Neural progenitor cell (in vitro differentiated cells): ENCODE measurements at places on chromosomes 1 and 21.

DNA sequence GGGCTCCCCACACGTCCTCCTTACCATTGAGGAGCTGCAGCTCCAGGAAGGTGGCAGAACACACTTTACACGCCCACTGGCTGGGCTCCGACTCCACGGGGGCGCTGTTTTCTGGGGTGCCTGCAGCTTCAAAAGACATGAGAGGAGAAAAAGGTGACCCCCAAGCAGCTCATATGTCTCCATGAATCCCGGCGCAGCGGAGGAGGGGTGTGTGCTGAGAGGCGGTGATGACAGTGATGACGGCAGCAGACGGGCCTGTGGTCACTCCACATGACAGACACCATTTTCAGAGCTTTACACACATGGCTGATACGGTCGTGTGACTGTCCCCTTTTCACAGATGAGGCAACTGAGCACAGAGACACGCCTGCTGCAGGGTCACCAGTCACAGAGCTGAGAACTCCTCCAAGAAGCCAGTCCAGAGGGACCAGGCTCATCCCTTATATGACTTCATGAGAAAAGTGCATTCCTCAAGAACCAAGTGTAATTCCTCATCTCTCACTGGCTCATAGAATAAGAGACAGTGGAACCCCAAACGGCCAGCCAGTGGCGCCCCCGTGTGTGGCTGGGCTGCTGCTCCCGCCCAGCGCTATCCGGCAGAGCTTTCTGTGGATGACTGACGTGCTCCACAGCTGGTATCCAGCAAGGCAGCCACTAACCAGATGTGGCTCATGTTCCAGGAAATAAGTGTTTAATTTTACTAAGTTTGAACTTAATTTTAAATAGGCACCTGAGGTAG is 31.9 kb downstream of the PRDM15 start:
- DNase-seq, result peak; percentile 41

DNA sequence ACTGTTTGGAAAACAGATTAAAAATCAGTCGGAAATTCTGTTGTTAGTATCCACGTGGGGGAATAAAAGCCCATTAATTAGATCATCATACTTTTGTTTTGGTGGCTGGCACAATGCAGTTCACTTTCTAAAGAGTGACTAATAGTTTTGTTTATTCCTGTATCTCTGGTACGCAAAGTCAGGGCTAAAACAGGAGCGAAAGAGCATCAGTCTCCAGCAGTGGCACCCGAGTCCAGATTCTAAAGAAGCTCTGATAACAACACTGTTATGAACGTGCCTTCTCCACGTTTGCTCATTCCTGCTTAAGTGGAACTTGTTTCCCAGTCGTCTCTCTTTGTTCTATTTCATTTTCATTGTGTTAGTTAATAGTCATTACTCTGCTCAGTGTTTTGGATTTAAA is 69.6 kb downstream of the HSPA13 start:
- DNase-seq, result no peak

DNA sequence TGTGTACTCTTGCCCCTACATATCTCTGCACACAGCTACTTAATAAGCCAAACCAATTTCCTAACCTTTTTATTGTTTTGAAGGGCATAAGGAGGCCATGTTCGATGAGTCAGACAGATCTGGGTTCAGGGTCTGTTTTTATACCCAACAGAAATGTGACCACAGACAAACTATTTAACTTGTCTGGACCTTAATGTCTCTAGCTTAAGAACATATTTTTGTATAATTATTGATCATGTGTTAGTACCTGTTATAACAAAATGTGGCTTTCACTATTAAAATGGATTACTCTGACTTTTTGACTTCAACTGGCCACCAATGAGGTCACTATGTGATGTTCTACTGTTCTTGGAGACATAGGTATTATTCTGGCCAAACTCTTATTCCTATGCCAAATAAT is 507.8 kb upstream of the USP24 start:
- no peak for DNase-seq

DNA sequence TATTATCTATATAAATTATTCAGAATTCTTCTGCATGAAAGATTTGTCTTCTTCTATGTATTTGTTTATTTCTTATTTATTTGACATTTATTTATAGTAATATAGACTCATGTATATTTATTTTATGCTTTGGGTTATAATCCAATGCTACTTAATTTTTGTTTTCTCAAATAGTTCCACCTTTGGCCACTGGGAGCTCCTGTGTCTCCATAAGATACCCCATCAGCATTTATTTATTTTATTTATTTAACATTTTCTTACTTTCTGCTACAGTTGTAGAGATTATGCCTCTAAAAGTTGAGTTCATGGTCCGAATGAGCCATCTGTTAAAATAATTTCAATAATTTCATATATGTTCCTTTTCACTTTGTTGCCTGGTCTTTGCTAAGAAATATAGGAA is 289.4 kb downstream of the ADGRL2 start:
- no peak for DNase-seq

DNA sequence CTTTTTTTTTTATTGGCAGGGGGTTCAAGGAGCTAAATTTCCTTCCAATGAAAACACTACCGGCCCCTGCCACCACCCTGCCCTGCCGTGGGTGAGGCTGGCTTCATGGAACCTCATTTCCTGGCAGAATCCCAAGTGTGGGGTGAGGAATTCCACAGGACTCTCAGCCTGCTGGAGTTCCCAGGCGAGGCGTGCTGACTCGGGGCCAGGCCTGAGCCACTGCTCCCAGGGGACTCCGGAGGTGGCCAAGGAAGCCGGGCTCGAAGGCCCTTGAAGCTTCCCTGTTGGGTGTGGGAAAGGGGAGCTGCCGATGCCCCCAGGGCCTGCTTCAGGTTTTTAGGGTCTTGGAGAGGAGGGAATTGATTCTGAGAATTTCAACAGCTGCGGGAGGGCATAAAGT is 95.3 kb upstream of the ACTRT2 start:
- DNase-seq, result no peak

DNA sequence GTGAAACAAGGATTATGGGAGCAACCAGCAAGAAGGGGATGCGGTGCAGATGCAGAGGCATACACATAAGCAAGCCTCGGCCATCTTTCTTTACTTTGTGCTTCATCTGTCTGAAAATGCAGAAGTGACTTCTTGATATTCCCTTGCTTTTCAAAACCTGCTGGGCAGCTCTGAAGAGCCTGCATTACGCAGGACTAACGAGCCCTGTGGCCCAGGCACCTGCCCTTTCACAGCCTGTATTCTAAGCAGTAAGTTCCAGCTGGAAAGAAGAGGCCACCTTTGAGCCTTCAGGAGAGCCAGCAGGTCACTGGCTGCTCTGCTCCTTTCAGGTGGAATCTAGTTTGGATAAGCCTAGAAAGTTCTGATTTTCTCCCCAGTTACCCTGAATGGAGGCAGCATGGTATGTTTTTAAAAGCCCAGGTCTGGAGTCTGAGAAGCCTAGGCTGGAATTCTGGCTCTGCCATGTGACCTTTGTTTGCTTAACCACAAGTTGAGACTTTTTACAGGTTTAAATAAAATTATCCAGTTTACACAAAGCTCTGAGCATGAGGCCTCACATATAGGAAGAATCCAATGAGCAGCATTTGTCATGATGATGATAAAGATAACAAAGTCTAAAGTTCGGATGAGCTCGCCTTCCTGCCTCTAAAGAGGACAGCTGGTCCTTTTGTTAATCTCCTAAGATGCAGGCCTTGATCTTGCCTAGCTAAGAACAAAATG is 122.9 kb downstream of the UBR4 start:
- no peak for DNase-seq

DNA sequence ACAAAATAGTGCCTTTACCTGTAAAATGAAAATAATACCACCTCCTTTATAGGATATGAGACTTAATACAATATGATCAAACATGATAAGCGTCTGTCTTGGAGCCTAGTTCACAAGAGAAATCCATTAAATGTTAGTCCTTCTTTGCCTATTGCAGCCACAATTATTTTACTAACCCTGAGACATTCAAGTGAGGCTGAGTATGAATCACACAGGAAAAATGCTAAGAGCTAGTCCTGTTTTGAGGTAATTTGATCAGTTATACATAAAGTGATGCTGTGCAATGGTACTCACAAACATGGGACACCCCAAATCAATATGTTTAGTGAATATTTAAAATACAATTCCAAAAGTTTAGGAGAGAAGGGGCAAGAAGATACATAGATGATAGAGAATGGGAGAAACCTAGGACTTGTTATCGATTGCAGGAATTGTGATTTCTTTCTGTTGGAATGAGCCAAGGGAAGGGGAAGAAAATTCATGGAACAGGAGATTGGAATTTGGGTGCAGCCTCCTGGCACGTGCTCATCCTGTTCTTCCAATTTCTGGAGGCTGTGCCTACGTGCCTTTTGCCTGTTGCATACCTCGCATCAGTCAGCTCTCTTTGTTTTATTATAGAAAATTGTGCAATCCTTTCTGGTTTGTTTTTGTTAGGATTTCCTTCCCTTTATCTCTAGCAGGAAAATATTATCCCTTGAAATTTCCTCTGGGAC is 39.9 kb upstream of the BACH1 start:
- no peak for DNase-seq

- no peak for DNase-seq
These were observed 779.7 kb downstream of the USP25 start for GRCh38 chr21:16509476-16509875.

DNA sequence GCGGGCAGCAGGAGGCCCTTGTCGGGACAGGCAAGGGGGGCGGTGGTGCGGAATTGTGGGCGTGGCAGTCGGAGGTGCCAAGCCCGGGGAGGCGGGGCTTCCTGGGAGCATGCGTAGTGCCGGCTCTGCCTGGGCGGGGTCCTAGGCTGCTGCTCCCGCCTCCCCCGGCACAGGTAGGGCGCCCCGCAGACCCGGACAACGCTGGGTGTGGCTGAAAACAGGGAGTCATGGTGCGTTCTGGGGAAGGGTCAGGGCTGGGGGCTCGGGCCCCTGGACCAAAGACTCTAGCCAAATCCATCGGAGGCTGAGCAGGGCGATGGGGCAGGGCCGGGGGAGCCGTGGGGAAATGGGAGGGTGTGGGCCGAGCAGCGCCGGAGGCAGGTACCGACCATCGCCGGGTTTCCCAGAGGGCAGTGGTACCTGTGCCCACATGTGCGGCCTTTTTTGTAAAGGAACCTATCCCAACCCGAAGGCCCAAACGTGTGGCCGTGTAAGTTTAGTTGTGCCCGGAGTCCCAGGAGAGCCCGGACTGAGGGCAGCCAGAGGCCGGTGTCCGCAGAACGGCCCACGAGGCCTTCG is 231.9 kb downstream of the SDCCAG8 start:
- DNase-seq, result no peak

DNA sequence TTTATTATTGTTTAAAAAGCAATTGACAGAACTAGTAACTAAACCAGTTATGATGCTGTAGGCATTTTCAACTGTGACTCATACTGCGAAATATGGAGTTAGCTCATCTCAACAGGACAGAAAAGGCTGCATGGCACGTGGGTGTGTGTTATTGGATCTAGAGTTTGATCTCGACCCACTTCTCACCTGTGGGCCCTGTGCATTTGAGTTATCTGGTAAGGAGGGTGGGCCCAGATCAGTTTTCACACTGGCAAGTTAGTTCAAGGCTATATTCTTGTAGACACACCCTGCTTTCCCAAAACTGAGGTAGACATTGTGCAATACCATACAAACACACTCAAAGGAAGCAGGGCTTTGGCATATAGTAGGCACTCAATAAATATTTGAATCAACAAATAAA is 71.3 kb upstream of the PRDX6 start:
- no peak for DNase-seq

- no peak for DNase-seq
These were observed 15.0 kb upstream of the ABCG1 start for GRCh38 chr21:42203936-42204335.

- no peak for DNase-seq
These were observed 8.2 kb downstream of the IGSF9 start for GRCh38 chr1:159937054-159937750.

DNA sequence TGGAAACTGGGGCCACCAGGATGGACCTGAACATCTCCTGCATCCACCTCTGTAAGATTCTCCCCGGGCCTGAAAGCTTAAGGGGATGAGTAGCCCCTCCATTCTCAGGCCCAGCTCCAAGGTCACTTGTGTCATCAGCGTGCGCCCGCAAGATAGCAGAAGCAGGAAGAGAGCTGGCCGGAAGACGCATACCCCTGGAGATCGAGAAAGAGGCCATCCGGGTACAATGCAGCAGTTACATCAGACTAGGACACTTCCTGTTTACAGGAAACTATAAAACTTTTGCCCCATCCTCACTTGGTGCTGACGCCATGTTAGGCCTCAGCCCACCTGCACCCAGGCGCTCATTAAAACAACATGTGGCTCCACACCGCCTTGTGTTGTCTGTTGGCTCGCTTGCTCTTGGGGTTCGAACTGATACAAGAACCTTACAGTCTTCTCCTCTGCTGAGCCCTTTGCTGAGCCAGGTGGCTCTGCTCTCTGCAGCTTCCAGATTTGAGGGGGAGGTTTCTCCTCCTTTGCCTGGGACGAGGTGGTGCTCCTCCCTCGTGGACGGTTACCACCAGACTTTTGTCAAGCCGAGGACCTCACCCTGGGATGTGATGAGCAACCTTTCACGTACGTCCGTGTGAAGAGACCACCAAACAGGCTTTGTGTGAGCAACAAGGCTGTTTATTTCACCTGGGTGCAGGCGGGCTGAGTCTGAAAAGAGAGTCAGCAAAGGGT is 277.5 kb upstream of the C1orf174 start:
- no peak for DNase-seq

GRCh38 chr1:231558708-231559185 is 30.3 kb downstream of the TSNAX start:
- no peak for DNase-seq

GRCh38 chr1:234533034-234533891 is 54.3 kb upstream of the TARBP1 start:
- DNase-seq, result no peak

GRCh38 chr1:233299450-233299849 is 3.9 kb upstream of the PCNX2 start:
- no peak for DNase-seq

DNA sequence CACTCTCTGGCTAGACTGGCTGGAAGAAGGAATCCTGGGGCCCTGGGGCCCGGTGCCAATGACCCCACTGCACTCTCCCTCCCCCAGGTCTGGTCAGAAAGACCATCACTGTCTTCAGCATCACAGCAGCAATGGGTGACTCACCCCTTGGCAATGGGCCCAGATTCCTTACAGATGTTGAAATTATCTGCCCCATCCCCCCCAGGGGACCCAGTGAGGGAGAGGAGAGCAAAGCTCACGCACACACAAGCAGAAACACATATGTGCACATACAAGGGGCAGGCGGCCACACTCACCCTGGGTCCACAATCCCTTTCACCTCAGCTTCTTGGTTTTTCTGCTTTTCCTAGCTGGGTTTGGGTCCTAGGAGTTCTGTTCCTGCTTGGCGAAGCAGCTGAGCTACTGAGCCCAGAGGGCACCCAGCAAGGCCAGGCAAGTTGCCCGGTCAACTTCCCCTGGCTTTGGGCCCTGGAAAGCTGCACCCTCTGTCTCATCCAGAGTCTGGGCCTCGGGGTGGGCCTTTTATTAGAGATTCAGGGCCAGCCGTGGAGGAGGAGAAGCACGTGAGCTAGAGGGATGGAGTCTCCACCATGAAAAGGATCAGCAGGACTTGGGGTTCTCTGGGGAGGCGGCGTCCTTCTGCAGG is 2.6 kb downstream of the COL16A1 start:
- DNase-seq, result no peak
